ENCODE measurements at places on chromosomes 7 and 10. TPM values are rescaled to one million over a fixed set of nuclear protein-coding genes. Genes with fewer than 3 reads are reported as not detected.
A peak's percentile ranks its signal among the peaks of the same experiment; 100 is the strongest.

- DNase-seq: peak; percentile 46
These were observed 6.0 kb downstream of the ADD3 start for GRCh38 chr10:110013630-110014293.

GRCh38 chr7:124996778-124997177 lies 67.2 kb upstream of the POT1 start:
- DNase-seq: no peak

DNA sequence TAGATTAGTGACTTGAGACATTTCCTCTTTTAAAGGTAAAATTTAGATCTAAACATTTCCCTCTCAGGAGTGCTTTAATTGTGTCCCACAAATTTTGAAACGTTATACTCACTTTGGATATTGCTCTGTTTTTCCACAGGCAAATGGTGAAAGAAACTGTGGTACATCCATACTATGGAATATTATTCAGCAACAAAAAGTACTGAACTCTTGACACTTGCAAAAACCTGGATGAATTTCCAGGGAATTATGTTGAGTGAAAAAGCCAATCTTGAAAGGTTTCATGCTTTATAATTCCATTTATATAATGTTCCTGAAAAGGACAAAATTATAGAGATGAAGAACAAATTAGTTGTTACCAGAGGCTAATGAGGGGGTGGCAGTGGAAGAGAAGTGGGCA lies 153.3 kb upstream of the SVIL start:
- no peak for DNase-seq

GRCh38 chr7:22363756-22364422 lies 6.9 kb upstream of the RAPGEF5 start:
- no peak for DNase-seq

GRCh38 chr10:123886292-123886691 lies 5.3 kb downstream of the CPXM2 start:
- no peak for DNase-seq

DNA sequence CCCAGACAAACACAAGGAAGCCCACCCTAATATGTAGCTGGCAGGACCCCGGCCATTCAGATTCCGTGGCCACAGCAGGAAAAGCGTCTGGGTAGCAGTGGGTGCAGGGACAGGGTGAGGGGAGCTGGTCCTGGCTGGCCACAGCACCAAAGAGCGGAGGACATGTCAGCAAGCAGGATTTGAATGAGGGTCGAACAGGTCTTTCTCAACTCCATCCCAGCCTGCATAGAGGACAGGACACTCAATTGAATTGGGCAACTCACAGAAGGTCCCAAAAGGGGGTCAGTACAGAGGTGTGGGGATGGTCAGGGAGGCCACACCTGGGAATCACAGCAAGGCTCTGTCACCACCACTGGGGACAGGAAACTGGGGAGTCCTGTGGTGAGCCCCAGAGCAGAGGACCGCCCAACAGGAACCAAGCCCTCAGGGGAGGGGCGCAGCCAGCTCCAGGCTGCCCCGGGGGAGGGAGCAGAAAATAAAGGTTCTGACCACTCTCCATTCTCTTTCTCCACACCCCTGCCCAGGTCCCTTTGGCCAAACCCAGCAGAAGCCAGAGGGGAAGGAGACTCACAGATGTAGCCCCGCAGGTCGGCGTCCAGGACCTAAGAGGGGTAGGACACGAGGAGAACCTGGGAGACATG lies 108.7 kb upstream of the PPP2R2D start:
- DNase-seq: no peak

- peak; percentile 67 for DNase-seq
These were observed 122.9 kb upstream of the KCTD7 start for GRCh38 chr7:66505531-66506451.

- no peak for DNase-seq
These were observed 56.5 kb downstream of the MAP3K8 start for GRCh38 chr10:30490289-30491000.

DNA sequence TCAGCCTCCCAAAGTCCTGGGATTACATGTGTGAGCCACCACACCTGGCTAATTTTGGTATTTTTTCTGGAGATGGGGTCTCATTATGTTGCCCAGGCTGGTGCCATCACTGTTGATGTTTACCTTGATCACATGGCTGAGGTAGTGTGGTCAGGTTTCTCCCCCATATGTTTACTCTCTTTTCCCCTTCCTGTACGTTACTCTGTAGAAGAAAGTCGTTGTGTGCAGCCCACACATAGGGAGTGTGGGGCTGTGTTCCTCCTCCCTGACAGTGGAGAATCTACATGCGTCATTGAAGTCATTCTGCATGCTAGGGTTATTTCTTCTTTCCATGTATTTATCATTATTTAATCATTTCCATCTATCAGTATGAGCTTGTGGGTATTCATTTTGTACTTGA lies 16.3 kb upstream of the ORAI2 start:
- DNase-seq: no peak

GRCh38 chr7:38686888-38687287 lies 55.7 kb upstream of the AMPH start:
- DNase-seq: no peak

DNA sequence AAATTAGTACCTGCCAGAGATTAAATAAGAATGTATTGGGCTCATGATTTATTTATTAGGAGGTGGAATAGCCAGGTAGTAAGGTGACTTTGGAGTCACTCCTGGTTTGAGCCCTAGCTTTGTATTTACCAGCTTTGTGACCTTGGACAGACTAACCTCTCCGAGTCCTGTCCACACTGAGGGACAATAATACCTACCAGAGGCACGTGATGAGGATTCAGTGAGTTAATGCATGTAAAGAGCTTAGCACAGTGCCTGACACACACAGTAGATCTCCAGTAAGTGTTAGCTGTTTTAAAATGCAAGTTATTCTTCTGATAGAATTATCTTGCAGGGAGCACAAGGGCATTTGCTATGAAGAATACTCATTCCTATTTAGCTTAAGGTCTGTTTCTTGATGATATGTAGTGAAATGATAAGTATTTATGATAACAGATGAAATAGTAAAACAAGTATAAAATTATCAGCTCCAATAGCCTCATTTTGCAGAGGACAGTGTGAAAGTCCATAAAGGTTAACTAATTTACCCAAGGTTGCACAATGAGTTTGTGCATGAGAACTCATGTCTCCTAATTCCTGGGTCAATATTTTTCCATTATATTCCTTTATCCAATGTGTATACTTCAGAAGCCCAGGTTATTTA lies 36.4 kb downstream of the RABGEF1 start:
- DNase-seq: no peak

GRCh38 chr10:77097625-77098024 lies 540.0 kb downstream of the KCNMA1 start:
- no peak for DNase-seq

DNA sequence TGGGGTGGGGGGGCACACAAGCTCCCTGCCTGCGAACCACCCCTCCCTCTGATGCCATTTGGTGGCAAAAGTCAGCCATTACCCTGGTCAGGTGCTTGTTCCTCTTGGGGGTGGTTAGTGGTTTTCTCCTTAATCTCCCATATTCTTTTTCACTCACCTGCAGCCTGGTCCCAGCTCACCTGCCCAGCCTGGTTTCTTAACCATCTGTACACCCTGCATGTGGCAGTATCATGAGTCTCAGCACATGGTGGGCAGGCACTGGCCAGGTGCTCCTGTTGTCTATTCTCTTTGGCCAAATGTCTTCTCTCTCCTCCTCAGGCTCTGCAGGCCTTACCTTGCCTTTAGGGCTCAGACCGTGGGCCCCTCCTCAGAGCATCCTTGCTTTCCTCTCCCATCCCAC lies 30.5 kb downstream of the OGDH start:
- DNase-seq: no peak

- DNase-seq: no peak
These were observed 84.7 kb upstream of the TRIL start for GRCh38 chr7:29042824-29043231.

DNA sequence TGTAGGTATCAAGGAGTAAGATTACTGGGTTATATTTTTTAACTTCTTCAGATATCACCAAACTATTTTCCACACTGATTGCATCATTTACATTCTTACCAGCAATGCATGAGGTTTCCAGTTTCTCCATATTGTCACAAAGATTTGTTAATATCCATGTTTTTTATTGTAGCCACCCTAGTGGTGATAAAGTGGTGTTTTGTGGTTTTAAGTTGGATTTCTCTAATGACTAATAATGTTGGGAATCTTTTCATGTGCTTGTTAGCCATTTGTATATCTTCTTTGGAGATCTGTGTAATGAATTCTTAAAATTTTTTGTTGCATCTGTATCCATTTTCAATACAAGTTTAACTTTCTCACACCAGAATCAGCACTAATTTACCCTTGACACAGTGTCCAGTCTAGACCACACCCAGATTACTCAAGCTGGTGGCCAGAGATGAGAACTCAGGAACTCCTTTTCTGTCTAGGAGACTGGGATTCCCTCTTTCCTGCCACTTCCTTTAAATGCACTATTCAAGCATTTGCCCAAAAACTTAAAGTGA lies 67.0 kb upstream of the PLXDC2 start:
- no peak for DNase-seq

DNA sequence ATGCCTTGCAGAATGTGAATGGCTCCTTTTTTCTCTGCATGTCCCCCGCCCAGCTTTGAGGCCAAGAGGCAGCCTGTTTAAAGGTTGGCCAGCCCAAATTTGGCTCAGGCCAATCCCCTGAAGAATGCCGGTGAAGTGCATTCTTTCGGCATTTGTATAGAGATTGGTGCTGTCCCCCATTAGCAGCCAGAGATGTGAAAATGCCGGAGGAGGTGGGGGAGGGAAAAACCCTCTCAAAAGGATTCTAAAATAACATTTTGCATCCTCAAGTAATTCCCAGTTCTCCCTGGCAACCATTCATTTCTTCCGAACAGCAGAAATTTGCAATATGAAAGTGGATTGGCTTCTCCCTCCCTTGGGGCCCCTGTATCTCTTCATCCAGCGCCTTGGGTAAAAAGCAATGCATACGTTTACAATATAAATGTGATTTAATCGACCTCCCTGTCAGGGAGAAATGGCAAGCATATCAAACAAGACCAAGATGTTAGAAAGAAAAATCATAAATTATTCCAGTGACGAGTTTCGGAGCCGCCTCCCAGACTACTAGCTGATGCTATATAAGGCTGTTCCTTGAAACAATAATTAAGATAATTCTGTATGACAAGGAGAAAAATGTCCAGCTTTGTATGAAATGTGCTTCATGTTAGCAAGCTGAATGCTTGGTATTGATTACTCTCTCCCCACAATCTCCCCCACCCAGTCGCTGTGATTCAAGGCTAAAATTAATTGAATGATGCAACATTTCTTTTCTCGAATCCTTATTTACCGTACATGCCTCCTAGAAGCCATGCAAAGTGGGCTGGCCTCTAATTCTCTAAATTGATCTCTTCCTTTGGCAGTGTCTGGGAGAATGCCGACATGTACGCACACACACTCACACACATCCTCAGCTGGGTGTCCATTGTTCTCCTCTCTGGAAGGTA lies 323.7 kb downstream of the RPS24 start:
- no peak for DNase-seq

GRCh38 chr10:11745045-11745444 lies 2.9 kb downstream of the ECHDC3 start:
- DNase-seq: no peak

- DNase-seq: no peak
These were observed 4.9 kb downstream of the PILRA start for GRCh38 chr7:100378114-100378755.

DNA sequence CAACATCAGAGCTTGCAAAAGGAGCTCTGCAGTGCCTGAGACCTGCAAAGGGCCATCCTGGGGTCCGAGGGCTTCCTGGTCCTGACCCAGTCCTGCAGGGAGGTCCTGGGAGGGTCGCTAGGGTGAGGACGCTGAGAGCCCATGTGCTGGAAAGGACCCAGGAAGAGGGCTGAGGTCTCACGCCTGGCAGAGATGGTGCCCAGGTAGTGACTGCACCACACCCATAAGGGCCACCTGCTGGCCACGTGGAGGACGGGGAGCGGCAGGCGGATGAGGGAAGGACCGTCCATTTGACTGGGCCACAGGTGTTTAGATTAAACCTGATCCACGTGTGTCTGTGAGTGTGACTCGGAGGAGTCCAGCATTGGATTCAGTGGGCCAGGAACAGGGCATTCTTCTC lies 392.8 kb downstream of the DNAJB6 start:
- DNase-seq: no peak

DNA sequence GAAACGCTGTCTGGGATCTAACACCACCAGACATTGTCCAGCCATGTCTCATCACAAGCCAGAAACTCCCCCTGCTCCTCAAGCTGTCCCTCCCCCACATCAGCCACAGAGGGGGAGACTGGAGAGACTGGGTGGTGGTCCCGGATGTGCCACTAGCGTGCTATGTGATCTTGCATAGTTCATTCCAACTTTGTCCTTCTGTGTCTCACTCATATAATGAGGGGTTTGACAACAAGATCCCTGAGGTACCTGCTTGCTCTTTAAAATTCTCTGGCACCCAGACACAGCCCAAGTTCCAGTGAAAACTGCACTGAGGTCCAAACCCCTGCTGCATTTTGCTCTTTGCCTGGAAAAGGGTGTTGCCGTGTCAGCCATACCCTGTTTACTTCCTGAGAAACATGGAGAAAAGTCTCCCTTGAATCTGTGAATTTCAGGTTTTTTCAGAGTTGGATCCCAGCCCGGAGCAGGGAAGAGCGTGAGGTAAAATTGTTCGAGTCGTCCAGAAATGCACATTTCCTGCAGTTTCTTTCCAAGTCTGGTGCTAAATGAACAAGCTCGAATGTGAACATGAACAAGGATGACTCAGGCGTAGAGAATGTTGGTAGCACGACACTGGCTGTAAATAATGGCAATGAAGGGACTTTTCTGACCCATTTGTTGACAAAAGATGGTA lies 156.6 kb downstream of the CCDC3 start:
- DNase-seq: no peak

GRCh38 chr10:18713077-18713476 lies 53.8 kb downstream of the ARL5B start:
- DNase-seq: no peak

GRCh38 chr10:58969576-58969975 lies 206.9 kb upstream of the PHYHIPL start:
- DNase-seq: no peak

- no peak for DNase-seq
These were observed 17.6 kb downstream of the APBB1IP start for GRCh38 chr10:26455567-26456315.

DNA sequence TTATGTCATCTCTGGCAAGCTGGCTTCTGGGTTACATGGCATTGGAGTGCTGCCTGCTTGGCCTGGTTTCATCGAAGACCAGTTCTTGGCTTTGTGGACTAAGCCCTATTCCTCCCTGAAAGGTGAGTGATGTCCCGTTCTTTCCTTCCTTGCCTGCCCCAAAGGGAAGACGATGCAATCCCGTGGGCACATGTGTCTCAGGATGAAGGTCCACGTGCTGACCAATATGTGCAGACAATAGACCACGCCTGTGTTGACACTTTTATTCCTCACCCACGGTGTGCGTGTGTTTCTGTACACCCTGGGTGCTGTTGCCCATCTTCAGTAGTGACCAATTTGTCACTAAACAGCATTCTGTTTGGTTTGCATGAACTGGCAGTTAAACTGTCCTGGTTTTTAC lies 28.6 kb upstream of the SHH start:
- DNase-seq: no peak

DEPP1 gene
- total RNA-seq: not detected

RPEL1 gene
- 0.16 TPM for total RNA-seq

ANKRD1 gene
- total RNA-seq: not detected

HOXA7 gene
- not detected for total RNA-seq

SCART1 gene
- total RNA-seq: 2.0 TPM

ZNF862 gene
- total RNA-seq: 21.5 TPM

NFKB2 gene
- total RNA-seq: 56.6 TPM

AGR2 gene
- not detected for total RNA-seq

Measured in activated CD8-positive, alpha-beta T cell treated with anti-CD3 and anti-CD28 coated beads, Interleukin-2, amount 10 ng/mL, durations not matched to agents 7 days and 5 days (primary cell).